Activated CD4-positive, alpha-beta T cell treated with anti-CD3 and anti-CD28 coated beads, Interleukin-2, amount 50 U/mL, for 24 hours (primary cell): ENCODE measurements at places on chromosomes 5 and 9.

DNA sequence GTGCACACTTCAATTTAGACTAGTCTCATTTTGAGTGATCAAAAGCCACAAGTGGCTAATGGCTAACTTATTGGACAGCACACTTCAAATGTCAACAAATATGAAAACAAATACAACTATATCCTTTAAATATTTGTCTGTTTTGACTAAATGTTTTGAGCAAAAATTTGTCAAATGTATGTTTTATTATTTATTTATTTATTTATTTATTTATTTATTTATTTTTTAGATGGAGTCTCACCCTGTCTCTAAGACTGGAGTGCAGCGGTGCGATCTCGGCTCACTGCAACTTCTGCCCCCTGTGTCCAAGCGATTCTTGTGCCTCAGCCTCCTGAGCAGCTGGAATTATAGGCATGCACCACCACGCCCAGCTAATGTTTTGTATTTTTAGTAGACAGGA lies 1392.1 kb upstream of the WWC1 start:
- no peak for DNase-seq

DNA sequence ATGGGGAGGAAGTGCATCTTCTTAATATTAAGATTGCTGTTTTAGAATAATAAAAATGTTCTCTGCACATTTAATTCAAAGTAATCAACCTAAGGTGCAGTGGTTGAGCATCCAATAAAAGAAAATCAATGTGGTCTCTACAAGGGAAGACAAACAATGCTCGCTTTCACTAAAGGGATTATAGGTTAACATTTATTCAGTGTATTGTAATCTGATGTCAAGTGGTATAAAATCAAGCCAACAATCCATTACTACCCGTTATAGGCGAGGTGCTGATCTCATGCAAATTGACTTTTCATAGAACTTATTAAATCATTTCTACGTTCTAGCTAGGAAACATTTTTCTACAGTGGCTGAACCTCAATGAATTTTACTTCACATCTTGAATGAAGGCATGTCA lies 773.9 kb downstream of the NR2F1-AS1 start:
- DNase-seq: no peak

- DNase-seq: no peak
These were observed 294.3 kb downstream of the TLE1 start for GRCh38 chr9:81394881-81395675.

- DNase-seq: no peak
These were observed 181.2 kb upstream of the IER5L start for GRCh38 chr9:129359162-129359811.

DNA sequence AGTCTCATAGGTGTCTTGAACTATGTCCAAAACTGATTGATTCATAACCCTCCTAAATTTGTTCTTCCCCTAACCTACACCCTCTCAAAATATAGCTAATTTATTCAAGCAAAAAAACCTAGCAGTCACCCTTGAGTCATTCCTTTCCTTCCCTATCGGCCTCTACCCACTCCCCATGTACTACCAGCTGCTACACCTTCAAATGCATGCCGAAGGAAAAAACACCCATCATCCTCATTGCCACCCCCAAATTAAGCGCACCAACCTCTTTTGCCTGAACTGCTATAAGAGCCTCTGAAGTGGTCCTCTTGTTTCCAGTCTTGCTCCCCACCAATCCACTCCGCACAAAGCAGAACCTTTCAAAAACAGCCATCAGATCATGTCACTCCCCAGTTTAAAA lies 12.6 kb downstream of the LIFR start:
- no peak for DNase-seq

GRCh38 chr9:32455738-32456137 lies 70.3 kb downstream of the RIGI start:
- DNase-seq: no peak

GRCh38 chr5:44932922-44933585 lies 124.3 kb downstream of the MRPS30 start:
- DNase-seq: no peak

- DNase-seq: no peak
These were observed 181.7 kb upstream of the KIF2A start for GRCh38 chr5:62124266-62124665.

GRCh38 chr9:23492126-23493002 lies 333.7 kb downstream of the ELAVL2 start:
- DNase-seq: no peak

GRCh38 chr5:10859393-10860195 lies 98.6 kb upstream of the DAP start:
- no peak for DNase-seq

GRCh38 chr5:38641003-38641402 lies 84.6 kb upstream of the LIFR start:
- DNase-seq: no peak
